ENCODE measurements at places on chromosomes 13 and 19.

- no peak for DNase-seq
These were observed 36.4 kb upstream of the NANOS3 start for GRCh38 chr19:13840305-13841085.

- no peak for DNase-seq
These were observed 14.2 kb upstream of the TUBGCP3 start for GRCh38 chr13:112602189-112602588.

DNA sequence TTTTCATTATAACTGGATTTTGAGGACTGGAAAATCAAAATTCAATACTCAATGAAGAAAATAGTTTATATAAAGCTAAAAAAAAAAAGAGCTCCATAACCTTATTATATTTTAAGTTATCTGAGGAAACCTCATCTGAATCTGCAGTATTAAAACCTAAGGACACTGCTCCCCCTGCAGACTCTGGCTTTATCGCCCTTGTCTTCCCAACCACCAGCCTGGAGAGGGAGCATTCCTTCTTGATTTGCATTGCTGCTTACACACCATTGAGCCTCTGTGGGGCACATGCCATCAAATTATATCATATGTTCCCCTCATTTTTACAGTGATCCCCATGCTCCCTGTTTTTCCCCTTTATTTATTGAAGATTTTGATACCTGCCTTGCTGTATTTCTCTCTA is 871.4 kb upstream of the GPC6 start:
- DNase-seq = no peak

DNA sequence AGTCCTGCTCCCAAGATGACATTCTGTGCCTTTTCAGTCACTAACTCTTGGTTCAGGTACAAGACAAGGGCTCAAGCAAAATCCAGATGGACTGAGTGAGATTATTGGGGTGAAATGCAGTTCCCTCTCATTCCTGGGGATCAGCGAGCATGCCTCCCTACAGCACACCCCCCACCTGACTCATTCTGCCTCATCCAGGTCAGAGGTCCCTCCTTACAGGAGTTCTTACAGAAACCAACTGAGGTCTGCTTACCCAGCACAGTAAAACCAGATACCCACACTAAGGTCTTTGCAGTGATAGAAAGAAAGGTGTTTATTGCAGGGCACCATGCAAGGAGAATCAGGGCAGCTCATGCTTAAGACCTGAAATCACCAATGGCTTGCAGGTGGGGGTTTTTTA is 21.6 kb upstream of the MRI1 start:
- no peak for DNase-seq

DNA sequence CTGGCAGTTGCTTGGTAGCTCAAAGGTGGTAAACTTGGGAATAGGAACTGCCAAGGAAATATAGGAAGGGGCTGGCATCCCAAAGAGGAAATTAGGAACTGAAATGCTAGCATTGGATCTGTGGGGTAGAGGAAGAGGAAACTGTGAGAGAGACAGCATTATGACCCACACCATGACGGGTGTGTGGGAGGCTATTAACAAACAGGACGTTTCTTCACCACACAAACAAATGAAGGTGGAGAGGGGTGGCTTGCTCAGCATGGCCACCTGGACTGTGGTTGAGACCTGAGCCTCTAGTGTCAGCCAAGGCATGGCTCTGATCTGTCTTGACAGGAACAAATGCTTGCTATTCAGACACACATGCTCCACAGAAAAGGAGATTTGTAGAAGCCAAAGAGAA is 178.2 kb downstream of the B3GLCT start:
- DNase-seq = no peak

DNA sequence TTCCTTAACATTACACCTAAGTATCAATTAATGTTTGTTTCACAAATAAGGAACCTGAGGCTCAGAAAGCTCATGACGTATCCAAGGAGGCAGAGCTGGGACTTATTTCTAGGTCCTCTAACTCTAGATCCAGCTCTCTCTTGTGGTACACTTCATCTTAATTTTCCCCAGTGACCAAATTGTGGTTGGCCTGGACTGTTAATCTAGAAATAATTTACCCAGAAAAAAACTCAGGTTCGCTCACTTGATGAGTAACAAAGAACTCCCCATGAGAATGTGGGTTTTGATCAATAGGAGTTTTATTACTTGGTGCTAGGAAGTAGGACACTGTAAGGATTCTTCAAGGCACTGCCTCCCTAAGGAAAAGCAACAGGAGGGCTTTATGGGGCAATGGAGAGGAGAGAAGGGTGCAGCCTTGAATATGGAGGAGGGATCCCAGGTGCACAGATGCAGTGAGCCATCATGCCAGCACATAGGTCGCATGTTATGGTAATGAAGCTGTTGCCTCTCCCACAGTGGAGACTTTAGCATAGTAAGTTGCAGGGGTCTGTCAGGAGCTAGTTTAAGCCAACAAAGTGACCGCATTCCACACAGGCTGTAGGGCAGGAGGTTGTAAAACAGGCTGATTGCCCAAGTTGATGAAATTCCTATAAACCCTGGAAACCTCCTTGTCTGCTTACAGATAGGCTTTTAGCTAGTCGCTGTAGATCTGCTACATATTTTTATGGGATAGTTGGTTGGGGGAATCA is 14.7 kb downstream of the RAP2A start:
- no peak for DNase-seq

GRCh38 chr19:47742634-47743033 is 2.7 kb upstream of the NOP53 start:
- DNase-seq = no peak

- no peak for DNase-seq
These were observed 735.0 kb downstream of the FGF9 start for GRCh38 chr13:22405891-22406290.

GRCh38 chr19:42465827-42466280 is 23.1 kb upstream of the CXCL17 start:
- no peak for DNase-seq

DNA sequence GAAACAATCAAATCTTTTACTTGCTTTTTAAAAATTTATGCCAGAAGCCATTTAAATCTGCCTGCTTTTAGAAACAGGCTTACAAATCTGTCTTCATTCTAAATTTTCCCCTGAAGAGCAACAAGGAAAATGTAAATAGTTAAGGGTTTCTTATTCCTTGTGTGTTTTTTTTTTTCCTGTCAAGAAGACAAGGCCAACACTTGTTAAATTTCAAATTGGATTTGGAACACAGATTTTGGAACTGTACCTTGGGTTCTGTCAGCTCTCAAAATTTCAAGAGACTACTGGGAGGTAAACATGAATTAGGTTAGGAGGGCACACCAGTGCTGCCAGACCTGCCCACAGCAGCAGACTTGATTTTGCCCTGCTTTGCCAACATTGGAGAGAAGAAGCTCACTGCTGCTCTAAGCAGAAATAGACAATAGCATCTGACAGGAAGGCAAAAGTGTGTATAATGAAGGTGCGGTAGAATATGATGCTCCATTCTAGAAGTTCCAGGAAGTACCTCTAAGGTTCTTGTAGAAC is 121.7 kb downstream of the NHLRC3 start:
- no peak for DNase-seq

- peak; percentile 40 for DNase-seq
These were observed 218.7 kb downstream of the KCTD12 start for GRCh38 chr13:76667551-76667950.

DNA sequence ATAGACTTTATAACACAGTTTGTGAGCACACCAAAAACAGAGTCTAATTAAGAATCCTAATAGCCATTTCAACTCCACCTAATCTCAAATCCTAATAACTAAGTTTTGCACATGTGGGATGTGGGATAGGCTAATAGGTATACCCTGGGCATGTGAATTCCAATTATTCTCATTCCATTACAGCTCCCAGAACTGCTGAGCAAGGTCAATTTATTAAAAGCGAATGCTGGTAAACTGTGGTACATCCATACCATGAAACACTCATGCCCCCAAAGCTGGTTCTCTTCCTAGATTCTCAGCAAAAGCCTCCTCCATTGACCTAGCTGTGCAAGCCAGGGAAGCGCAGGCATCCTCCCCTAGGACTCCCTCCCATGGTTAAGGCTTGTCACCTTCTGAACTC is 113.8 kb downstream of the USP12 start:
- DNase-seq = no peak

DNA sequence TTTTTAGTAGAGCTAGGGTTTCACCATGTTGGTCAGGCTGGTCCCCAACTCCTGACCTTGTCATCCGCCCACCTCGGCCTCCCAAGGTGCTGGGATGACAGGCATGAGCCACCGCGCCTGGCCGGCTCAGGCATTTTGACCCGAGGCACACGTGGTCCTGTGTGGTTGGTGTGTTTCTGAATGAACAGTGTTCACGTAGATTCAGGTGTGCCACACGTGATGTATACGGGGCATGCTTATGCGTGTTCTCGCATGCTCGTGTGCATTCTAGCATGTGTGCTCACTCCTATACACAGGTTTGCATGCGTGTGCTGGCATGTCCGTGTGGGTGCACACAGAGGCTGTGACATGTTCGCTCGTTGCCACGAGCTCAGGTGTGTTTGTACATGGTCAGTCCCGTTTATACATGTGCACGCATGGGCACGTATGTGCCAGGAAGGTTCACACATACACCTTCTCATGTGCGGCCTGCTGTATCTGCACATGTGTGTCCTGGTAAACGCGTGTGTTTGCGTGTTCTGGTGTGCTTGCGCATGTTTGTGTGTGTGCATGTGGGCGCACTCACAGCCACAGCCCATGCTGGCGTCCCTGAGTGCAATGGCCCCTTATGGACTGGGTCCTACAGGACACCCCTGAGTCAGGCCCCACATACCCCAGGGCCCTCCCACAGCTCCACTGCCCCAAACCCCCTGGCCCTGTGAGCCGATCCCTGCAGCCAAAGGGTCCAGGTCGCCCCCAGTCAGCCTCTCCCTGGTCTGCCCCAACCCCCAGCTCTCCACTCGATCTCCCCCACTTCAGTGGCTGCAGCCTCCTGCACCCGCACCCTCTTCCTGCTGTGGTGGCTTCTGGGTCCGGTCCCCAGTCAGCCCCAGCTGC is 20.6 kb upstream of the TCF3 start:
- no peak for DNase-seq

DNA sequence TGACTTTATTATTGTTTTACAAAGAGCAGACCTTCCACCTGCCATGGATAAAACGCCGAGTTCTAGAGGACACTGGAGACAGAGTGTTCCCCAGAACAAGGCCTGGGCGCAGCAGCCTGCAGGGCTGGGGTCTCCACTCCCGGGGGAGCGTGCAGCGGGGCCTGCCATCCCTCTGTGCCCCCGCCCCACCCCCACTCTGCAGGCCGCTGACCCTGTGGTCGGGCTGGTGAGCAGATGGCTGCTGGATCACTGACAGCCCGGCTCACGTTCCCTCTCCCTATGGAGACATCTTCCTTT is 8.6 kb upstream of the PTBP1 start:
- DNase-seq = no peak

- DNase-seq = no peak
These were observed 14.7 kb downstream of the CILP2 start for GRCh38 chr19:19552798-19553197.

- DNase-seq = no peak
These were observed 363.5 kb downstream of the PCDH20 start for GRCh38 chr13:61052175-61052574.

- DNase-seq = no peak
These were observed 3.1 kb downstream of the CHMP2A start for GRCh38 chr19:58551577-58552471.

DNA sequence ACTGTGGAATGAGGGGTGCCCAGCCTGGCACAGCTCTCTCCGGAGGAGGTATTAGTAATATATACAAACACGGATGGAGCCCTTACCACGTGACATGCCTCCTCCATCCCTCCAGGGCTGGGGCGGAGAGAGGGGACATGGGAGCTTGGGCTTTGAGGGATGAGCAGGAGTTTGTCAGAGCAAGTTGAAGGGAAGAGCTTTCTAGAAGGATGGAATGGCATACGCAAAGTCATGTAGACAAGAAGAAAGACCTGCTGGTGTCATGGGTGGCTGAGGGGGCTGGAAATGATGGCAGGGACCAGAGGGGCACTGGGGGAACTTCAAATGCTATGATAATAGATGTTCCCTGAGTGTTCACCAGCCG is 2.6 kb downstream of the MPND start:
- DNase-seq = no peak

DNA sequence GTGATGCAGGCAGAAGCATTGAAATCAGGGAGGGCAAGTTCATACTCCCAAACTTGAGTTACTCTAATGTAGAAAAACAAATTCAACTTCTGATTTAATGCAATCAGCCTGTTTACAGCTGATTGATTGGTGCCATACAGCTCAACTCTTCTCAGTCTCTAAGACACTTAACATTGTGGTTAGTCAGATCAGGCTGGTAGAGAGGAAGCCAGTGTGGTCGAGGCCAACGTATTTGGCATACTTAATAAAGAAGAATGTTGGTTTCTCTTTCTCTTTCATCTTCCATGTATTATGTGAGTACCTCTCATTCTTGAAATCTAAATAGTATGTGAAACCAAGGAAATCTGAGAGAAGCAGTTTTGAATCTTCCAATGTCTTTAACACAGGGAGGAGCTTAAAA is 255.0 kb upstream of the SLITRK1 start:
- no peak for DNase-seq

- DNase-seq = peak; percentile 25
These were observed 165.2 kb downstream of the GGACT start for GRCh38 chr13:100423375-100423774.

DNA sequence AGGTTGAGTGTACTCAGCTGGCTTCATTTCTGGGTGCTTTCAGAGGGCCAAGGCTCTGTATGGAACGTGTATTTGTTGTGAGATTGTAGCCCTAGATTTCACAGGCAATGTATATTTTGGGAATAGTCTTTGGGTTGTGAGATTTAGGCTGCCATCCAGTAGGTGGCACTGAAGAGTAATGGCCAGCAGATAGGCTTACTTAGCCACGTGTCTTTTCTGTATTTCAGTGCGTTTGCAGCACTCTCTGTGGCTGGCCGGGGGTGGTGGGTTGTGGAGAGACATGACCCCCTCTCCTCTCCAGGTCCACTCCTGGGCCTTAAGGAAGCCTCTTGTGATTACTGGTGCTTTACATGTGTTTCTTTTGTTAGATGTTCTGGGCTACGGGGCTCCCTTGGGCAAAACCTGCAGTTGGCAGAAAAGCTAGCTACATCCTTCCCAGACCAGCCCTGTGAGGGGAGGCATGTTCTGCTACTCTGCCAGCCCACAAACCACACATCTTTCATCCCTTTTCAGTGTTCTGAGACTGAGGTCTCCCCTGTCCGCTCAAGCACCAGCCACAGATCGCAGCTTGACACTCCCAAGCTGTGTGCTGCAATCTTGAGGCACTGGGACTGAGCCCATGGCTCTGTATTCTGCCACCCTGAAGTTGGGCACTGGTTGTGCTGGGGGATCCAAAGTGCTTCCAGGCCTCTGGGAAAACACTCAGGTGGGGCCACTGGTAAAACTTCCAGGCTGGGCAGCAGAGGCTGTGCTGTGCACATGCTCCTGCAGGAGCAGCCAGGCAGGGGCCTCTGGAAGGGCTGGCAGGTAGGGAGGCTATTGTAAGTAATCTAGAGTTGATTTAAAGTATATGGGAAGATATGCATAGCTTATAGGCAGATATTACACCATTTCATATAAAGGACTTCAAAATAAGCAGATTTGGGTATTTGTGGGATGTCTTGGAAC is 1096.8 kb upstream of the PCDH20 start:
- DNase-seq = no peak

All from skeletal muscle cell (primary cell).